ENCODE measurements at places on chromosomes 12 and 14.

- DNase-seq = no peak
Measured at GRCh38 chr14:104020471-104020870, 65.0 kb upstream of the ASPG start.

DNA sequence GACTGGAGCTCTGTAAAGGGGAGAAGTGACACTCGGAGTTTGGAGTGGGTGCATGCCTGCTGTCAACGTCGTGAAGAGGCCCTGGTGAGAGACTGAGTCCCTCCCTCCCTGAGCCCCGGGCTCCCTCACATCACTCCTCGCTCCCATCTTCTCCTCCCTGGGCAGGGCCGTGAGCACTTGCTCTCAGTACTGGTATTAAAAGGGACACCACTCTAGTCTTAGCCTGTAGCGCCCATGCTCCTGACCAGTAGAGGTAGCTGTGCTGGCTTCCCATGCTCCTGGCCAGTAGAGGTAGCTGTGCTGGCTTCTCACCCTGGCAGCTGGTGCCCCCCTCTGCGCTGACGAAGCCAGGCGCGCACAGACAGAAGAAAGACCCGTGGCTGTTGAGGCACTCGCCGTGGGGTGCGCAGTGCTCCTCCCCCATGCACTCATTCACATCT lies 14.7 kb downstream of the ISCA2 start:
- DNase-seq = no peak

GRCh38 chr12:52901715-52902541 lies 2.9 kb downstream of the KRT8 start:
- DNase-seq = no peak

- DNase-seq = no peak
Measured at GRCh38 chr12:126944684-126945083, 1322.3 kb upstream of the TMEM132C start.

- DNase-seq = no peak
Measured at GRCh38 chr12:131799828-131800593, 28.2 kb upstream of the MMP17 start.

DNA sequence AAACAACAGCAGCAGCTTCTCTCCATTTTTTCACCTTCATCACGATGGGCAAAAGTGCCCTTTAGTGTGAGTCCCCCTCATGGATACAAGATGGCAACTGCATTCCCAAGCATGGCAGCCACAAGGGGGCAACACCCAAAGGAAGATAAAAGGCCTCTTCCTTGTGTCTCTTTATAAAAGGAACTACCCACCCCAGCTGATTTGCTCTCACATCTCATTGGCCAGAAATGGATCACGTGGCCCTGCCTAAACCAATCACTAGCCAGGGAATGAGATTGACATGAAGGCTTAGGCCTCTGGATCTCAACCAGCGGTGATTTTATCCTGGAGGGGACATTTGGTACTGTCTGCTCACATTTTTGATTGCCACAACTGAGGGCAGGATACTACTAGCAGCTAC lies 21.9 kb upstream of the IFT81 start:
- peak; percentile 33 for DNase-seq

DNA sequence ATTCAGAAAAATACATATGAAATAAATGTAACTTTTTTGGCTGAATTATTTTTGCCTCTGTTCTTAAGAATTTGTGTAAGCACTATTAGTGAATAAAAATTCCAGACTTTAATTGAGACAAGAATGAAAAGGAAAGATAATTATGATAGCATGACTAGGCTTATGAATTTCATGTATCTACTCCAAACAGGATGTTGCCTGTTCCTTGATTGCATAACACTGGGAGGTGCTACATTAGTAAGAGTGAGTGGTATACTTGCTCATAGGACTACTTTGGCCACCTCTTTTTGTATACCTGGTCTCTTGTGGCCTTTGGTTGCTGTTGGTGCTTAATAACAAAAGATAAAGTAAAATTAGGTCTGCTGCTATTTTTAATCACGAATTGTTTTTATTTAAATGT lies 112.8 kb downstream of the NAV3 start:
- DNase-seq = no peak

GRCh38 chr14:100840286-100841065 lies 14.6 kb downstream of the MEG3 start:
- DNase-seq = no peak

DNA sequence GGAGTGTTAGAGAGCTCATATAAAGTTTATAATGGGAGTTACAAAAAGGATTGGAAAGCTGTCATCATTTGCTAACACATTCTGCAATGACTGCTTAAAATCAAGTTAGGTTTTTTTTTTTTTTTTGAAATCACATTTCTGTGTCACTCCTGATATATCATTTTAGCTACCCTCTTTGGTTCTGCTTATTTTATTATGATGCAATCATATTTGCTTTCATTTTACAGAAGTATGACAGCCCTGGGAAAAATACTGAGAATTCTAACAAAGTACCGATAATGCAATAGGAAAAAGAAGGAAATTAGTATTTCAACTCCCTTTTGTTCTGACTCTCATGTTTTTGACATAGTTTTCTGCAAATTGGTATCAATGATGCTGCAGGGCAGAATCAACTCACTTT lies 71.6 kb upstream of the MDGA2 start:
- no peak for DNase-seq

GRCh38 chr14:87894920-87895319 lies 98.1 kb downstream of the GALC start:
- DNase-seq = no peak

DNA sequence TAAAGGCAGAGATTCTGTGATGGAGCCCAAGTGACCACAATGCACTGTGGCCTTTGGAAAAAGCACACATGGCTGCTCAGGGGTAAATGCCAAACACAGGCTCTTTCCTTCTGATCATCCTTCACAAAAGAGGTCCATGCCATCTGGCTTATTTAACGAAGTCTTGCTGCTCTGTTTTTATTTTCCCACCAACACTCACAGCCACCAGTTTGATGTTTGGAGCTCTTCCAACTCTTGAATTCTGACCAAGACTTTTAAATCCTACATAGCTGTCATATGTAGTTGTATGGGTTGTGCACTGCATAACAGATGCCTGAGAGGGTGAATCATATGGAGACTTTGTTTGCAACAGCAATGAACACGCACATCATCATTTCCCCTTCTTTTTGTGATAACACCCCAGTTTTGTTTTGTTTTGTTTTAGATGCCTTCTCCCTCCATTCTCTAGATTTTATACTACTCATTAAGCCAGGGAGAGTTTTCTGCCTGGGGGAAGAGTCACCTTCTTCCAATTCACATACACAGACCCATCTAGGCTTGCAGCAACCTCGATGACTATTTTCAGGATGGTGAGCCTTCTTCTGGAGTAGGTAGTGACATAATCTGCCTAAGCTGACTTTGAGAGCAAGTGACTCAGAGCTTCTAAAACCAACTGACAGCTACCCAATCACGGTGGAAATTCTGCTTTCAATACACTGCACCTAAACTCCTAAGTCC lies 145.2 kb upstream of the WSCD2 start:
- DNase-seq = no peak

GRCh38 chr12:124537525-124538193 lies 29.8 kb downstream of the NCOR2 start:
- DNase-seq = no peak

DNA sequence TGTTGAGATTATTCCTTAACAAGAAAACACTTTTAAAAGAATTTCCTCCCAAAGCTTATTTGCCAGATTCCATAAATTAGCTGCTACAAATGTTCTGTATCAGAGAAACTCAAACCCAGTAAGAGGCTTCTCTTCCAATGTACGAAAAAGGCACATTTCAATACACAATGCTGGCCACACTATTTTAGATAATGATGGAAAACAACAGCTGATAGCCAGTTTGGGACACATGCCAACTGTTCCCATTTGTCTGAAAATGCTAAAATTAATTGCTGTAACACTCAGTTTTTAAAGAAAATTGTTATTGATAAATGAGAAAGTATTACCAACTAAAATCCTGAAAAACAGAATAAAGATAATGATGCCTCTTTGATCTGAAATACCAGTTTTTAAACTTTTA lies 4.4 kb downstream of the CFL2 start:
- DNase-seq = no peak

- DNase-seq = no peak
Measured at GRCh38 chr12:12608557-12608957, 3.1 kb upstream of the CREBL2 start.

GRCh38 chr12:101298426-101298825 lies 18.5 kb downstream of the UTP20 start:
- DNase-seq = no peak

- DNase-seq = no peak
Measured at GRCh38 chr14:105087963-105088811, 23.0 kb upstream of the GPR132 start.
